ENCODE measurements at places on chromosomes 3 and 15. TPM values are rescaled to one million over a fixed set of nuclear protein-coding genes. Genes with fewer than 3 reads are reported as not detected.

KBTBD13 gene
- not detected for total RNA-seq

GATA2 gene
- total RNA-seq: 11.4 TPM

DISP2 gene
- total RNA-seq: 0.13 TPM

SLC2A2 gene
- total RNA-seq: not detected

SLC51B gene
- not detected for total RNA-seq

DNA sequence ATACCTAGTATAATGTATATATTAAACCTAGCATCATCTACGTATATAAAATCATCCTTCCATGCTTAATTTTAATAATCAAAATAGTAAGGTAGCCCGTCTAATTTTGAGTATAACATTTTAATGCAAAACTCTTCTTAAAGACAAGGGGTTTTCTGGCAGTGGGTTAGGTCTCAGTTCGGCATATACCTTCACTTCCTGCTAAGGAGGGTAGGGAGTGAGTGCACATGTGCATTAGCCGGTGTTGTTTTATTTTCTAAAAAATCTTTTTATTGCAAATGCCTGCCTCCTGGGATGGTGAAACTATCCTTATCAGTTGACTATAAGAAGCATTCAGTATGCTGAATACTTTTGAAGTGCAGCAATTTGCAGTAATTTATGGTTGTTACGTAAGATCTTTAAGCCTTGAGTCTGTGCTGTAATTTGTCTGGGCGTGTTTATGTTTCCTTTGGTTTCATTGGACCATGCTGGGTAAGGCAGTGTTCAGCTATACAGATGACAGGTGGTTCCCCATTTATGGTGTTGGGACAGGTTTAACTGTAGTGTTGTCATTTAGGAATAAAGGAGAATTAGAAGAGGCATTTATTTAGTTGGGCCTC lies 11.7 kb downstream of the ARHGEF26 start:
- DNase-seq: peak; percentile 37

DNA sequence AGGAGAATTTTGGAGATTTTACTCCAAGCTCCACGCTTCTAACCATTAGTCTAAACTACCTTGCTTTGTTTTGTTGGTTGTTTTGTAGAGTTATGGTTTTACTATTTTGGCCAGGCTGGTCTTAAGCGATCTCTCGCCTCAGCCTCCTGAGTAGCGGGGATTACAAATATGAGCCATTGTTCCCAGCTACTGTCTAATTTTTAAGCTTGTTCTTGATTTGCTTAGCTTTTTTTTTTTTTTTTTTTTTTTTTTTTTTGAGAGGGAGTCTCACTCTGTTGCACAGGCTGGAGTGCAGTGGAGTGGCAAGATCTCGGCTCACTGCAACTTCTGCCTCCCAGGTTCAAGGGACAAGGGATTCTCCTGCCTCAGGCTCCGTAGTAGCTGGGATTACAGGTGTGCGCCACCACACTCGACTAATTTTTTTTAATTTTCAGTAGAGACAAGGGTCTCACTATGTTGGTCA lies 28.5 kb downstream of the EFCAB12 start:
- no peak for DNase-seq

GRCh38 chr3:60622349-60622748 lies 628.9 kb downstream of the FHIT start:
- DNase-seq: no peak

GRCh38 chr15:83053151-83053550 lies 13.9 kb downstream of the BTBD1 start:
- DNase-seq: no peak

DNA sequence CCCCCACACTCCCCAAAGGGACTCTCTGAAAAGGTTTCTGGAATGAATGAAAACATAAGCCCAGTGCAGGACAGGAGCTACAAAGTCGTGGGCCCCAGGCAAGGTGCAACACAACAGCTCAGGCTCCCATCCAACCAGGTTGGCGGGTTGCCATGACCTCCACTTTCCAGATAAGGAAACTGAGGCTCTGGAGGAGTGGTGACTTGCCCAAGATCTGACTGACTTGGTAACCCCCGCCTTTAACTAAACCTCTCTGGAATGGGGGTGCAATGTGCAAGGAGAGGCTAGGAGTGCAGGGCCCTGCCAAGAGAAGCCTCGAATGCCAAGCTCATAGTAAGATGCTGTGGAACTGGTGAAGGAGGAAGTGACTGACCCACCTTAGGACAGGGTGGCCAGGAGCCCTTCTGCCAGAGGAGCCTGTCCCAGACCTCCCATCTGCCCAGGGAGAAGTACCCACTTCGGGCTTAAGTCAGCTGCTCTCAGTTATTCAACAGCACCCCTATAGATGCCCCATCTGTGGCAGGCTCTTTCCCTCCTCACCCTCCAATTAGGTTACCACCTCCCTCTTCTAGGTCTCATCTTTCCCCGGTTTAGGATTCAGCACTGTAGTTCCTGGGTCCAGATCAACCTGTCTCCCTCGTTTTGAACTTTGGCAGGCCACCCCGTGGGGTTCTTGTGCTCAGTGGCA lies 553 bp upstream of the TNNC1 start:
- no peak for DNase-seq

GRCh38 chr15:66415360-66415759 lies 28.6 kb downstream of the MAP2K1 start:
- DNase-seq: no peak

GRCh38 chr3:13546667-13547171 lies 2.2 kb upstream of the FBLN2 start:
- no peak for DNase-seq

DNA sequence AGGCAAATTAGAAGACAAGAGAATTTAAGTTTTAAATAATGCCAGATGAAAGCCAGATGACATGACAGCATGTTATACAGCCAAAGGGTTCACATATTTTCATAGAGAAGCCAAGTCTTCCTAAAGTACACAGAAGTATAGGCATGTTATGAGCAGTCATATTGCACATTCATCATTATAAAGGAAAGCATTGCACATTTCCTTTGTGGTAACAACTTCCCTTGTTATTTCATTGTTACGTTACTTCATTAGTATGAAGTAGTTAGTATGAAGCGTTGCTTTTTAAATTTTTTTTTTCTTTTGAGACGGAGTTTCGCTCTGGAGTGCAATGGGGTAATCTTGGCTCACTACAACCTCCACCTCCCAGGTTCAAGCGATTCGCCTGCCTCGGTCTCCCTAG lies 4.6 kb upstream of the ABCC5 start:
- DNase-seq: no peak

DNA sequence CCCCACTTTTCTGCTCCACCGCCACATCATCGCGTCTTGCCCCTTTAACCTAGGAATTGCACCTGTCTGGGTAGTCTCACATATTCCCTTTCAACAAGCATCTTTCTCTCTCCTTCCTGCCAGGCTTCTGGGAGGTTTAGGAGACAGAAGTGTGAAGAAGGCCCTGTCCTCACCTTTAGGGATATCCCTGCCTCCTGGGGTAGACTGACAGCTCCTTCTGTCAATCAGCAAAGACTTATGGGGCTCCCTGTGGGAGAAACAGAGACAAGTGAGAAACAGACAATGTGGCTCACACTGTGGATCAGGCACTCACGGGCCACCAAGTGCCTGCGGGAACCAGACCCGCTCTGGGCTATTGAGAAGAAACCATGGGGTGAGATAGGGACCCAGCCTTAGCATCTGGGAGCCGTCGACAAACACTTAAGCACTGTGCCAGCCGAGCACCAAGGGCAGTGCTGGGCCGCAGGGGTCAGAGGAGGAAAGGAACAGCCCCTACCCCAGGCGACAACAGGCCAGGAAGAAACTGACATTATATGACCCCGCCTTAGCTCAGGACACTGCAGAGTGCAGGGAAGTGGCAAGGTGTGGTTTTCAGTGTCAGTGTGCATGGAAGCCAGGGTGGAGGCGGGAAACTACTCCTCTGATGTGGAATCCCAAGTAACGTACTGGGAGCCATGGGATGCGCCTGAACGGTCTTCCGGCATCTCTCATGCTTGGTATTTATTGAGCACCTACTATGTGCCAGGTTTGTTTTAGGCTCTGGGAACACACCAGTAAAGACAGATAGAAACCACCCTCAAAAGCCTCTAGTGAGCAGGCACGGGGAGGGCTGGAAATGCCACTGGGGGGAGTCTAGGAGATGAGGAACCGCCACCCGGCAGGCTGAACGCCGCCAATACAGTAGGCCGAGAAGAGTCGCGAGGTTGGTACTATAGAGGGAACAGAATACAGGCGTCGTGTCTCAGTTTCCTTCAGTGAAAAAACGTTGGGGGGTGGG lies 1.8 kb downstream of the EFCC1 start:
- DNase-seq: no peak

GRCh38 chr3:73955494-73956070 lies 330.8 kb upstream of the PDZRN3 start:
- DNase-seq: no peak

- no peak for DNase-seq
Observed at GRCh38 chr3:144760831-144761230, 789.2 kb downstream of the DIPK2A start.

DNA sequence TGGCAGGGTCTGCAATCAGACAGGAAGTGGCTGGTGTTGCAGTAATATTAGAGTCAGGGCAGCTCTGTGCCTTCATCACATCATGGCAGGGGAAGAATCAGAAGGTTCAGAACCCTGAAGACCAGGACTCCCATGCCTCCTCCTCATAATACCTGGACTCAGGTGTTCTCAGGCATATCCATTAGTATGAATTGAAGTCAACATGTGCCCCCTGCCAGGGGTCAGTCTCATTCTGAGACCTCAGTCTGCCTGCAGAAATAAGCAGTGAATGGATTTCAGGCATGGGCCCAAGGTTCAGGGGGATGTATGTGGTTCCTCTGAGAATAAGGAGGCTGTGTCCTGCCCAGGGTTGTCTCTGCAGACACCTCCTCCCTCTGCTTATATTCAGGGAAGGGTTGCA lies 74.2 kb downstream of the SPSB4 start:
- DNase-seq: peak; percentile 74

DNA sequence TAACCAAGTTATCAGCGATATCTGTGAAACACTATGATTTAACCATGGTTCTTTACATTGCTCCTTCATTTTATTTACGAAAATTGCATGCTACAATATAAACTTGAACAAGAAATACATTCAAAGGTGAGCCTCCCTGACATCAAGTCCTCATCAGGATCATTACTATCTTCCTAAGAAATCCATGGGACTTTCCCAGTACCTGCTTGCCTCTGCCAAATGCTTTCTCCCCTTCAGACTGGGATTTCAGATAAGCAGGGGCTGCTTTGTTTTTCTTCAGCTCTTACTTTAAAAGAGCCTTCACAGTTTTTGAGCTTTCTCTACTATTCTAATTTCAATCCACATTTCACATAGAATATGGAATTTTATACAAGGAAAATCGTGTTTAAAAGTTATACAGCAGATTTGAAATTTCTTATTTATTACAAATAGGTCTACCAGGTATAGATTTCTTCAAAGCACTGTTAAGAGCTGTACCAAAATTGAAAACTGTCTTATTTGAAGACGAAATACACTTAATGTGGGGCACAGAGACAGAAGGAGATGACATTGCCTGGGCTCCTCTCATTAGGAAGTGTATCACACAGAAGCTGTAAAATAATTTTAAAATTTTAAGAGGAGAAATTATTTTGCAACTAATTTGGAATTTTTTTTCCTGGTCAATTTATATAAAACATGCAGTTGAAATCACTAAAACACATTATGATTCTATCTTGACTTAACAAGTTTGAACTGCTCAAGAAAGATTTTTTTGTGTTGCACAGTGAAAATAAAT lies 615.0 kb upstream of the AGTR1 start:
- DNase-seq: no peak

DNA sequence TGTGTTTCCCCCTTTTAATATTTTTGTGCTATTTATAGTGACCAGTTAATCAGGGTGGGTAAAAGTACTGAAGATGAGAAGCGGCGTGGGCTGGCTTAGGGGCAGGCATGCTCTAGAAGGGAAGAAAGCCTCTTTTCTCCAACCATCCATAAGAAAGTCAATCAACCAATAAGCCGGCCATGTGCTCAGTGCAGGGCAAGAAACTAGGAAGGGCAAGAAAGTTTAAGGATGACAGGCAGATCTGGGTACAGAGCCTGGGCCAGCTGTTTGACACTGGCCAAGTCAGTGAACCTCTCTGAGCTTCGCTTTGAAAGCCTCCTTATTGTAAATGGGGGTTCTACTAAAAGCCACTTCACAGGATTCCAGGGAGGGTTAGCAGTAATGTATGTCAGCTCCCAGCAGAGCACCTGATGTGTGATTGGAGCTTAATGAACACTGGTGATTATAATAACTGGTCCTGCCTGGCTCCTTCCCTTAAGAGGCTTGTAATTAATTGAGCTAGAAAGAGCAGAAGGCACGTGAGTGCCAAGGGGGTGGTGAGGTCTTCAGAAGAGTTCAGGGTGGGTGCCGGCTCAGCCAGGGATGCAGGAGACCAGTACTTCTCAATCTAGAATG lies 5.7 kb upstream of the CHRNA3 start:
- DNase-seq: no peak

DNA sequence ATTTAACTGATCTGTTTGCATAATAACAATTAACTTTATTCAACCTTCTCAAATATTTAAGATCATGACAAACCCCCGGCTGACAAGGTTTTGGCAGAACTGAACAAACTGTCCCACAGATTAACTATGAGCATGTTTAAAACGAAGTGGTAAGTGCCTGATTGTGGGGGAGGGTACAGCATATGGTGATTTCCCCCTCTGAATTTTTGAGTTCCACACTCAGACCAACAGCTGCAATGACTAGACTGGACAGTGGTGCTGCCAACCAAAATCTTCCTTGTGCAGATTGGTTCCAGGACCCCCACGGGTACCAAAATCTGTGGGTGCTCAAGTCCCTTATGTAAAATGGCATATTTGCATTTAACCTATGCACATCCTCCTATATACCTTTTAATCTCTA lies 449.5 kb downstream of the SHQ1 start:
- DNase-seq: no peak

DNA sequence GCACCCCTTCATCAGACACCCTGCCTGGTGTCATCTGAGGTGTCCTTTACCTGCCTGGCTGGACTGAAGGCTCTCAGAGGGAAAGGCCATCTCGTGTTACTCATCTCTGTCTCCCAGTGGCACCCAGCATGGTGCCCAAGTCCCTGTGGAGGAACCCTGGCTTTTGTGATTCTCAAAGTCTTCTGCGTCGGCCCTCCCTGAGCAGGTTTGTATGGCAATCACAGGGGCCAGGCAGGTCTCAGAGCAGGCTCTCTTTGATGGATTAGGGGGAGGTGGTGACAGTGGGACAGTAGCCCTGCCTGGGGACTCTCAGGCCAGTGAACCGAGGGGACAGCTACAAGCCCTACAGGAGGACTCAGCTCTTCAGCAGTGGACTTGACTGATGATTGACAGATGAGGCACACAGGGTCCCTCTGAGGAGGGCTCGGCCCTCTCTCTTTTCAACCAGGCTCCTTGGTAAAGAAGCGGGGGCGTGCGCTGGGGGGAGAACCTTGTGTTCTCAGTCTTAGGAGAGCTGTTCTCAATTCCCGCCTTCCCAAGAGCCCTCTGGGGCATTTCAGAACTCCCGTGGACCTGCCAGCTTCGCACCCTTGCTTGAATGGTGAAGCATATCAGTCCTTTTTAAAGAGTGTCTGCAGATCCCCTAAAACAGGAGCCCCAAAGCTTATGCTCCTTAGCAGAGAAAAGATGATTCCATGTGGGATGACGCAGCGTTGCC lies 108.3 kb downstream of the VGLL4 start:
- no peak for DNase-seq
